ENCODE measurements at places on chromosomes 3 and 15.

DNA sequence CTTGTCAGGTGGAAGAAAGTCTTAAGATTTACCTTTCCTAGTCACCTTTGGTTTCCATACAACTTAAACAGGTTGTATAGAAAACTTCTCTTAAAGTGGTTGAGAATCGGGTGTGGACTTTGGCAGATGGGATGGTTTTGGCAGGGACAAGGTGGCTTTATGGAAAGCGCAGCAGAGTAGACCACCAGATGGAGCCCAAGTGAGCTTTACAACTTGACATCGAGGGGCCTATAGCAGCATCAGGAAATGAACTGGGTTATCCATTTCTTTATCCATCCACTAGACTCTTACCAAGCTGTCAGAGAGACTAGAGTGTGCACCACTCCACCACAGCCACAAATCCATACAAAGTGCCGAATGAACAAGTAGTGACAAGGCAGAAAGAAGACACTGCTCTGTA is 85.3 kb upstream of the MBNL1 start:
- no peak for DNase-seq

DNA sequence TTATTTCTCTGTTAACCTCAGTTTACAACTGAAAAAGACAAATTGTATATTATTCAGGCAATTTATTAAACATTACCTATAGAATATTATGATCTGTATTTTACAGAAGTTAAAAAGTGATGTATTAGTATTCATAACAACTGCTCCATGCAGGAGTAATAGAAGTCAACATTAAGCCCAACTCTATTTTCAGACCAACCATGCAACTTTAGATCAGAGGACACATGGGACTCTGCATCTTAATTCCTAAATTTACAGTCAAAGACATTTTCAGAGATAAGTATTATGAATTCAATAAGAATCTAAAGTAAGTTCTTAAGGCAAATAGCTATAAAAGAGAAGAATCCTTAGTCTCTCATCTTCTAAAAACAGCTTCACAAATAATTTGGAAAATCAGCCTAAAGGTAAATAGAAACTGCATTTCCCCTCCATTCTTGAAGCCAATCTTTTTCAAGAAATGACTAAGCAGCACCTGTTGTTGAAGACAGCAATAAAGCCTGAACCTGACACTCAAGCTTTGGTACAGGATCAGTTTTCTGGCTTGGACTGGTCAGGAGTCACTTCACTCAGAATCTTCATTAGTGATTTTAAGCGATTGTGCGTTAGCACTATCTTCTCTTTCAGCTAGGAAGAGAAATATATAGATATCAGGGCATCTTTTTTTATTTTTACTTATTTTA is 23.0 kb downstream of the OIP5 start:
- no peak for DNase-seq

DNA sequence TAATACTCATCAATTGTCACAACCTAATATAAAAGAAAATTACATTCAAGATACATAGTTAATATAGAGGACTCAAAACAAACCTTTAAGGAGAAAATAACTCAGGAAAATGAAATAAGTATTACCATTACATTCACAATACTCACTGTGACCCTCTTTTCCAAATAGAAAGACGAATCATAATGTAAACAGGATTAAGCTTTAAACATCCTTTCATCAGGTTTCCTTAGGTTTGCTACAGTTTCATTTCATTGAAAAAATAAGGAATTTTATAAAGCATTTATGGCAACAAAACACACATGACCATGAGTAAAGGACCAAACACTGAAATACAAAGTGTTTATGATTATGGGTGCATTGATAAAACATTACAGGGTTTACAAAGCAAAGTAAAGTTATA is 162.7 kb downstream of the ALCAM start:
- DNase-seq: no peak

DNA sequence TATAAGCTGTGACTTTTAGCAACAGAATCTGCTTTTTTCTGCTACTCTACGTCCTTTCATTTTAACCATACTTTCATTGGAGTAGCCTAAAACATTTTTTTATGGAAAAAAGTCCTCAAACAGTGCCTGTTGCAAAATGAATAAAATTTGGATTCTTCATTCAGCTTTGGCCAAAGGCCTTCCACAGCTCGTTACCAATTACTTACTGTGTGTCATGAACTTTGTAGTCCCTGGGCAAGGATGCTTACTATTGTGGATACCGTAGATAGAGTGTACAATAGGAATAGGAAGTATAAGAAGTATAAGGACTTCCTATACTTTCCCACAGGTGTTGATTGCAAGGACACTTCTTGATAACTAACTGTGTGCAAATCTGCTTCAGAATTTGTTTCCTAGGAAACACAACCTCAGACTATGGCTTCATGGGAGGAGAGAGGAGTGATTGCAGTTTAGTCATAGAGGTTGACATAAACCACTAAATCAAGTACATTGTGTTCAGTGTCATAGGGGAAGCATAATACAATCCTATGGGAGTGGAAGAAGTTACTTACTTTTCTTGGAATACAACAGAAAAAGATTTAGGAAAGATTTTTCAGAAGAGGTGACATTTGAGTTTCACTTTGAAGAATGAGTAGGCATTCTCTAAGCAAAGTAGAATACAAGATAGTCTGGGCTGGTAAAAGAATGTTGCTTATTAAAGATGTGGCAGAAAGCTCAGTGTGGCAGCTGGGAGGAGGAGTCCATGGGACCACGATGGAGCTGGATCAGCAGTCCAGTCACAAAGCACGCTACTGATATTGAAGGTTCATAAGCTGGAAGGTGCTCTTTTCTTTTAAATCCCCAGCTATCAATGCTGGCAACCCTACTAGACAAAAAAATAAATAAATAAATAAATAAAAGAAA is 309.7 kb upstream of the TPRG1 start:
- no peak for DNase-seq

GRCh38 chr3:38361496-38361895 is 14.9 kb downstream of the XYLB start:
- no peak for DNase-seq

DNA sequence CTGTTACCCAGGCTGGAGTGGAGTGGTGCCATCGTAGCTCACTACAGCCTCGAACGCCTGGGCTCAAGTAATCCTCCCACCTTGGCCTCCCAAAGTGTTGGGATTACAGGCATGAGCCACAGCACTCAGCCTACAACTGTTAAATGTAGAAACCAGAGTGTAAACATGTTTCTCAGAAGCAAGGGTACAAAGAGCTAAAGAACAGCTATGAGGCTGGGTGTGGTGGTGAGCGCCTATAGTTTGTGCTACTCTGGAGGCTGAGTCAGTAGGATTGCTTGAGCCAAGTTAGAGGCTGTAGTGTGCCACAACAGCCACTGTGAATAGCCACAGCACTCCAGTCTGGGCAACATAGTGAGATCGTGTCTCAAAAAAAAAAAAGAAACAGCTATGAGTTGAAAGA is 4.8 kb upstream of the MINDY2 start:
- no peak for DNase-seq

- no peak for DNase-seq
Observed at GRCh38 chr3:56309465-56309864, 158.8 kb downstream of the ERC2 start.

DNA sequence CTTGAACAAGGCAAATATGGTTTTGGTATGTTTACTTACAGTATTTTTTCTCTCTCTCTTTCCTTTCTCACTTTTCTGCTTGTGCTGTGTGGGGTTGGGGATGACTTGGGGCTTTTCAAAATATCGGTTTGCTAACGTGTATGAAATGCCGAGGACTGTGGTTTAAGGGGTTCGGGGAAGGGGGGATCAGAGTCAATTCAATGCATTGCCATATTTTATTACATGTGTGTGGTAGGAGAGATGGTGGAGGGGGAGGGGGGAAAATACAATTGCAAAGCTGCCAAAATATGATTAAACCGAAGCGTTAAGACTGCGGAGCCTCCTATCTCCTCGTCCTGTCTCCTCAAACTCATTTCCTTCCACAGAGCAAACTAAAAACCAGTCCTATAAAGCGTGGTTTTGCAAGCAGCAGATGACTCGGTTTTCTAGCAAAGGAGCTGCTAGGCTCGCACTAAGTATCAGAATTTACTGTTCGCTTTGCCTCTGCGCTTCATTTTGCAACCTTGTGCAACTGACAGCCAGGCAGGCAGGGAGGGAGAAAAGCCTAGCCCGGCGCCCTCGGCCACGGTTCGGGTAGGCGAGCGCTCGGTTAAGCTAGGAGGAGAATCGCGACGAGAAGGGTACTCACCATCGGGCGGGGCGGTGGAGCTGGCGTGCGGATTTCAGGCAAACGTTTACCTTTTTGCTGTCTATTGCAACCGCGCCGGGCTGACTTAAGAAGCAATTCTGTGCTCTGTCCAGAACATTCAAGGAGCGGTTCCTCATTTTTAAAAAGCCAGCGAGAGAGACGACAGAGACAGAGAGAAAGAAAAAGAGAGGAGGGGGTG is 4.0 kb upstream of the NR2F2 start:
- no peak for DNase-seq

GRCh38 chr15:58165661-58166060 is 27.5 kb downstream of the AQP9 start:
- no peak for DNase-seq

- DNase-seq: no peak
Observed at GRCh38 chr3:31230425-31231223, 302.1 kb upstream of the STT3B start.

GRCh38 chr15:42737529-42738328 is 801 bp upstream of the CDAN1 start:
- DNase-seq: no peak

- no peak for DNase-seq
Observed at GRCh38 chr3:61080737-61081445, 170.4 kb downstream of the FHIT start.

- no peak for DNase-seq
Observed at GRCh38 chr3:12939137-12939536, 97.8 kb upstream of the RPL32 start.

- no peak for DNase-seq
Observed at GRCh38 chr15:74403588-74403919, 30.2 kb downstream of the SEMA7A start.

- DNase-seq: no peak
Observed at GRCh38 chr15:28994142-28994830, 108.5 kb downstream of the APBA2 start.

DNA sequence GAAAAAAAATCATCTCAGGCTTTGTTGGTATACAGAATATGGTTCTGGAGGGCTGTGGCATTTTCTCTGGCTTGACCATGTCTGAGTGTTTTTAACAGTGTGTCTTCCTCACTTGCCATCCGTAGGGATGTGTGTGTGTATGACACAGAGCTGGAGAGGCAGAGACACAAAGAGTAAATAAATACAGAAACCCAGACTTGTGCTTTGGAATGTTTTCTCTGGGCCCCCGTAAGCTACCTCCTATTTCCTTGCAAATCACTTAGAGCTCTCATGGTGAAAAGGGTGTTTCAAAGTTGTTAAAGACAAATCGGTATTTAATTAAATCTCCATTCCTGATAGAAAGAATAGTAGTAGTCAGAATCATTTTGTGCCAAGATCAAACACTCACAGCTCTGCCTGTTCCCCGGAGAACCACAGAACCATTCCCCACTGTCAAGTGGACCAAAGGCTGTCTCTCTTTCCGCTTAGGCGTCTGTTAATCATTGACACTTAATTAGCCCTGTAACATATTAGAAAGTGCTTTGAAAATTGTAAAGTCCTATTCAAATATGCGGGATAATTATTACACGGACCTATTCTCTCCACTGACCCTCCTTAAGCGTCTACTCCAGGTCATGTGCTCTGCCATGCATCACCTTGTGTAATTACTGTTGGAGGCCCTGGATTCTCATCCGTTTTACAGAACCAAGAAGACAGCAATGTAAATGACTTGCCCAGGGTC is 313.6 kb upstream of the TLE3 start:
- DNase-seq: no peak

GRCh38 chr3:30524357-30525040 is 81.9 kb upstream of the TGFBR2 start:
- DNase-seq: no peak

GRCh38 chr3:187765342-187765741 is 20.1 kb upstream of the BCL6 start:
- no peak for DNase-seq

DNA sequence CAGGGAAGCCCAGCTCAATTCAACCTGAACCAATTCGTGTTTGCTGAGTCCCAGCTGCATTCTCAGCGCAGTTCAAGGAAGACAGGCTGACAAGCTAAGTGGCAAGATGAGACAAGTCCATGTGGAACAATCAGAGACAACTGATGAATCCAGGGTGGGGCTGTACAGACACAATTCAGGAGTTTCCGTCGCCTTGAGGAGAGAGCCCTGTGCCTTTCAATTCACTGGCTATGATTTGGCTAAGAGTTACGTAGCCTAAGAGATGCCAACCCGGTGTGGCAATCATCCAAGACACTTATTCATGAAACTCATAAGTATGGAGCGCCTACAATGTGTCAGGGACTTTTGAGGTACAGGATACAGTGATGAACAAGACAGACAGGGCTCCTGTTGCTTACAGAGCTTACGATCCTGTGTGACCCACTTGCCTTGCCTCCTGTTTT is 15.5 kb upstream of the ZBED2 start:
- DNase-seq: no peak

DNA sequence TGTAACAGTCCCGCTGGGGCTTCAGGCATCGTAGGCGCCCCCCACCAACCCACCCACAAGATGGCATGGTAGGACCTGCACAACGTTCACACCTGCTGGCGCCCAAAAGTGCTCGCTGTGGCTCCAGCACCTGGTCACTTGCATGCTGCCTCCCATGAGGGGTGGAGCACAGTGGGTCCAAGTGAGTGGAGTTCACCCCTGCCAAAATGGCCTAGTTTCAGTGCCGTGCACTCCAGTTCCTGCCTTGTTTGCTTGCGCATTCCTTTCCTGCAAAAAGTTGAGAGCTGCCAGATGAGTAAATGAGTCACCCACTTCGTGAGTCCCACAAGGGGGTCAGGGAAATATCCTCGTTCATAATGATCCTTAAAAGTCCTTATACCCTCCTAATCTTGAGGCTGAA is 788.7 kb upstream of the DPPA4 start:
- no peak for DNase-seq
